ENCODE measurements at places on chromosomes 6 and 20.

- no peak for DNase-seq
Measured at GRCh38 chr20:47498606-47499005, 3.1 kb upstream of the NCOA3 start.

DNA sequence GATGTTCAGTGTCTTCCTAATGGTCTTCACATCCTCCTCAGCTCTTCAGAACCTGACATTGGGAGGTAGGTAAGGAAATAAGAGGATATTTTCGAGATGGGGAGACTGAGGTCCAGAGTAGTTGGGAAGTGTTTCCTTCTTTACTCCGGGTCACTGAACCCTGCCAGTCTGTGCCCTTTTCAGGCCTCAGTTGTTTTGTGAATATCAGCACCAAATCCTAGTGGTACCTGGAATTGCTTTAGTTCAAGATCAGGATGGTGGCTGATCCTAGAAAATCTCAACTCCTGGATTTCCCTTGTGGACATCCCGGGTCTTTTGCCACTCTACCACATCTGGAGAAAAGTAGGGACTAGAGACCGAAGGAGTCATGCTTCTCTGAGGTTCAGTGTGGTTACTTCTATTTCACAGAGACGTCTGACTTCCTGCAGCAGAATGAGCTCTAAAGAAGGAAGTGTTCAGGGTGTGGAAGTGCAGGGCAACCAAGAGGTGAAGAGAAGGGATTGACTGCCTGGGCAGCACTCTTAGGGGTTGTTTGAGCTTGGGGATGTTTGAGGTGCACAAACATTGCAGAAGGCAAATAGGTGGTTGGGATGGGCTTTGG, 995 bp downstream of the STK4 start:
- DNase-seq: peak; percentile 68

GRCh38 chr20:54320148-54320607, 112.3 kb downstream of the PFDN4 start:
- peak; percentile 27 for DNase-seq

DNA sequence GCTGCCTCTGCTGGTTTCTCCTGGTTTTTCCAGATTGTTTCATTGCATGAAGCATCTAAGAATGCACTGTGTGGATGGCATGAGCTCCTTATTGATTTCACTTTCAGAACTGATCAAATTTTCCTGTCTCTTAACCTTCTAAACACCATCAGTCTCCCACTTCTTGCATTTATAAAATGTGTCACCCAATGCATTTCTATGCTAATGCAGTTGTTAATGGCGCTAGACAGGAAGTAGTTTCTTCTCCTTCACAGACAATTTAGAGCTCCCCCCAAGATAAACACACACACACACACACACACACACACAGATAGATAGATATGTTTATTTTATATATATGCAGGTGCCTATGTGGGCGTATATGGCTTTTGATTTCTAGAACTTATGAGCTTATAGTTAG, 45.6 kb upstream of the FOXA2 start:
- DNase-seq: no peak

All from activated CD4-positive, alpha-beta T cell treated with anti-CD3 and anti-CD28 coated beads, Interleukin-2, Interleukin-4, amounts not matched to agents 100 ng/mL and 50 ng/mL, durations not matched to agents 16 hours and 8 hours (primary cell).